Left hindlimb (tissue), 1 donor: ENCODE measurements at places on chromosomes 7 and 10.
A peak's percentile ranks its signal among the peaks of the same experiment; 100 is the strongest.

DNA sequence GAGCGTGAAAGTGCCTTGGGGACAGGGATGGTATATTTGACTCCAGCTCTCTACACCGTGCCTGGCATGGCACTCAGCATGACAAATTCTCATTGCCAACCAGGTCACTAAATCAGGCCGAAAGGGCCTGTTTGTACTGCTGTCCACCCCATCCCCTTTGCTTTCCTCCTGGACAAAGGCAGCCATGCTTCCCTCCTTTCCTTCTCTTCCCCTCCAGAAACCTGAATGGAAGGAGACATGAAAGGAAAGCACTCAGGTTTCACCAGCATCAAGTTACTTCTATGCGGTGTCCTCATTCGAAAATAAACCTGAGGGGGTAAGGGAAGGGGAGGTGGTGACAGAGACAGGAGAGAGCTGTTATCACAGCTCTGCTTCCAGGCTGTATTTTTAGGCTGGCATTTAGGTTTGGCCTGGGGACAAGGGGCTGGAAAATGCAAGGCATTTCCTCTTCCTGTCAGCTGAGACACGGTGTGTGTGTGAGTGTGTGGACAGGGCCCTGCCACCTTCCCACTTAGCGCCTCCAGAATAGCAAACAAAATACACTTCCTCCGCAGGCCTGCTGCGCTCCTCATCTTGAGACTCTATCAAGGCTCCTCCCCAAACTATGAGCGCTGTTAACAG lies 79.9 kb upstream of the COL13A1 start:
- DNase-seq: no peak

GRCh38 chr7:105958012-105958411 lies 5.1 kb upstream of the CDHR3 start:
- no peak for DNase-seq

DNA sequence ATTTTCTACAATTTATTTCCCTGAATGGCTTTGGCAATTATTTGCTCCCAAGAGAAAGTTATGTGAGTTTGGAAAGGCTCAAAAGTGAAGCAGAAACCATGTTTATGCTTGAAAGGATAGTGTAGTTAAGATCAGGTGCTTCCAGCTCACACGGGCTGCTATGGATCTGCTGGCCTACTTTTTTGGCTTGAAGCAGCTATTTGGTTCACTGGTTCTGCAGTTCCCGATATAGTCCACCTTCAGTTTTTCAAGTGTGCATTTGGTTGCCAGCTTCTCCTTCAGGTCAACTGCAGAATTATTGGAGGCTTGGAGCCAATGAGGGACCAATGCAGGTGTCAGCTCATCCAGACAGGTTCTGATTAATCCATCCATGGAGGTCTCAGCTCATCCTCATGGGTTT lies 484.3 kb upstream of the SEMA3A start:
- DNase-seq: no peak

DNA sequence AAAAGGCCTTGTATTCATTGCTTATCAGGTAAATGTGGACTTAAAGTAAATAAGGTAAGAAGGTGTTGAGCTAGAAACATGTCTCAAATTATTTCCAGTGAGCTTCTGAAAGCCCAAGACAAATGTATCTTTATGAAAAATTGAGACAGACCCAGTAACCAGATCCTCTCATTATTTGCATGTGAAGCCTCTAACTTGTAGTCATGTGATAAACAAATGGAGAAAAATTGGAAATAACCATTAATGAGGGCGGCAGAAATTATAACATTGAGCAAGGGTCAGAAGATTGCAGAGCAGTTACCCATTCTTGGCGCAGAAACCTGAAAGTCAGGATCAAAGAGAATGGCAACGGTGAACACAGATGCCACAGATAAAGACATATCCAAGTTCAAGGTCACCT lies at the start of gene TAS2R40:
TSS of gene TAS2R40 (plus strand) at position 301 of the 400 bp plus-strand sequence. CDS start at position 343, 42 bp downstream.
- no peak for DNase-seq

GRCh38 chr7:99473315-99473596 lies 566 bp downstream of the ZNF789 start:
- DNase-seq: no peak

DNA sequence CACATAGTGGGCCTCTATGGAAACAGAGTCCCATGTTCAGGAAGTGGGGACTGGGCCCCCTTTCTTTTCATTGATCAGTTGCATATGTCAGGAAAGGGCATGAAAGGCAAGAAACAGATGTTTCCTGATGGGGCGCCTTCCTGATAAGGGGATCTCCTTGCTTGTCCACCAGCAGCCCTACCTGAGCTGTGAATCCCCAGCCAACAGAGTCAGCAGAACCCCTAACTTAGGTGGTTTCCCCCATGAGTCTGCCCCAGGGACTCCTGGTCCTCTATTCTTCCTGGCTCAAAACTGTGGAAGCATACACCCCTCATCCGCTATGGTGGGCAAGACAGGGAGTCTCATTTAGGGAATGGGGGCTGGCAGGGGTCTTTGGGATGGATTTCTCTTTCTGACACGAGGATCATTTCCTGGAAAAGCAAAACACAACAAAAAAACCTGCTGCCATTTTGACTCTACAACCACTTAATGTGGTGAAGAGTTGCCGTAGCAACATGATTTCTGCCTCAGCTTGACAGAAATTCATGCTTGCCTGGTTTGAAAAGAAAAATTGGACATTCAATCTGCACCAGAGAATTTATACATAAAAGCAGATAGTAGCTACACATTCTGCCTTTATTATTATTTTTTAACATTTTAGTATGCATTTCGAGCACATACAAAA lies 119.8 kb downstream of the SPAG6 start:
- DNase-seq: no peak

DNA sequence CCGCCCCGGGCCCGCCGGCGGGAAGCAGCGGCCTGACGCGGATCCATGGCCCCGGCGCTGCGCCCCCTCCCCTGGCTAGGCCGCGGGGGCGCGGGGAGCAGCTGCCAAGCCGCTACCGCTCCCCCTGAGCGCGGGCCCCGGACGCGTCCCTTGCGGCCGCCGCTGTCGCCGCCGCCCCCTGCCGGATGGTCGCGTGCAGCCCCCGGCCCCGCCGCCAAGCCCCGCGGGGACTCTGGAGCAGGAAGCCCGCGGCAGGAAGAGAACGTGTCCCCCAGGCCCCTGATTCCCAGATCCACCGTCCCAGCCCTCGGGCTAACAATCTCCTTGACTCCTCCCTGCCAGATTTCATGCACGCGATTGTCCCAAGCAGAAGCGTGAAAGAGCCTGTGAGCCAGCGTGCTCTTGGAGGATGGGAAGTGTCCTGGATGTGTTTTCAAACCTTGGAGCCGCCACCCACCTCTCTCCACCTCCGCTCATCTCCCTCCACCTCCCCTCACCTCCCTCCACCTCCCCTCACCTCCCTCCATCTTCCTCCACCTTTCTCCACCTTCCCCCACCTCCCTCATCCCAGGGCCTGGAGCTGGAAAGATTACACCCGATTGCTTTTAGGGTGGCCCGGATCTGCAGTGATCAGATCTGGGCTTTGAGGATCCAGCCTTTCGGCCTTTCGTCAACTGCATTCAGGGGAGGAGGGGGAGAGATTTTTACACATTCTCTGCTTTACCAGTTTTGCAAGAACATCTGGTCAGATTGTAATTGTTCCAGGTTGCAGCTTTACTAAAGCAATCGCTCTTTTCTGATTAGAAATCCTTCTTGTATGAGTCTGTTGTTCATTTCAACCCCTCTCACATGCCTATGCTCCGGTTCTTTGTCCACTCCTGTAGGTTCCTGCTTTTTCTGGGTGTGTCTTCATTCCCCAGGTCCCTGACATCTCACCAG lies 570 bp upstream of the PRTFDC1 start:
- DNase-seq: peak; percentile 76

- peak; percentile 78 for DNase-seq
These were observed at the start of gene GPR85 for GRCh38 chr7:113086431-113086888. Gene GPR85, minus strand, starts transcription at chr7:113086827. Its CDS starts 2,106 bp downstream, at chr7:113084721.

- no peak for DNase-seq
These were observed 84.6 kb upstream of the FAM3C start for GRCh38 chr7:121480566-121481335.

GRCh38 chr10:75401569-75402485 lies at the start of gene ZNF503:
Gene ZNF503, minus strand, starts transcription at chr10:75401764. Its CDS starts 345 bp downstream, at chr10:75401419.
- DNase-seq: peak; percentile 99

DNA sequence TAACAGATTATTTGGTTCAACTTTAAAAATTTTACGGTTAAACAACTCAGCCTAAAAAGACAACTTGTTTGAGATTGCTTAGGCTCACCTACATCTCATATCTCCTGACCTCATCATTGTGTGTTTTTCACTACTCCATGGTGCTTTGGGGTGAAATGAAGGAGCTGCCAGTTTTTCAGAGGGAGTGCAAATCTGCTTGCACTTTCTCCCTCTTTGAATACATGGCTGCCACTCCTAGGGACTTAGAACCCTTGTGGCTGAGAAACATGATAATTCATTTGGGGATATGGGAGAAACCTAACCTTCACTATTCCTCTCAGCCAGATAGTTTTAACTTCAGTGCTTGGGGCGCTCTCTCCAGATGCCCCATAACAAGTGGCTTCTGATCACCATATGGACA lies 2.7 kb downstream of the CCSER2 start:
- no peak for DNase-seq

- DNase-seq: no peak
These were observed 85.2 kb downstream of the ANKIB1 start for GRCh38 chr7:92330835-92331438.

DNA sequence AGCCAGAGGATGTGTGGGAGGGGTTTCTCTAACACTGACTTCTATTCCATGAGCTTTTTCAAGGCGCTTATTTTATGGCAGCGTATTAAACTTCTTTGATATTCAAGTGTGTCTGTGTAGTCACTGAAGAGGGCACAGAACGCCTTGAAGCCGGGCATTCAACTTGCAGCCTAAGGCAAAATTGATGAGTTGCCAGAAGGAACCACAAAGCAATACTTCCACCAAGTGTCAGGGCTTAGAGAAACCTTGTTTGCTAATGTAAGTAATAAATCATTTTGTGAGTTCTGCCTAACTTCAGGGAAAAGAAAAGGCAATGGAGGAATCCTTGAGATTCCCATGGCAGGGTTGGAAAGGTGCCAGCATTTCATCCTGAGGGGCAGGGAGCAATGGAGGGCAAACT lies 163.8 kb downstream of the LCOR start:
- DNase-seq: no peak

DNA sequence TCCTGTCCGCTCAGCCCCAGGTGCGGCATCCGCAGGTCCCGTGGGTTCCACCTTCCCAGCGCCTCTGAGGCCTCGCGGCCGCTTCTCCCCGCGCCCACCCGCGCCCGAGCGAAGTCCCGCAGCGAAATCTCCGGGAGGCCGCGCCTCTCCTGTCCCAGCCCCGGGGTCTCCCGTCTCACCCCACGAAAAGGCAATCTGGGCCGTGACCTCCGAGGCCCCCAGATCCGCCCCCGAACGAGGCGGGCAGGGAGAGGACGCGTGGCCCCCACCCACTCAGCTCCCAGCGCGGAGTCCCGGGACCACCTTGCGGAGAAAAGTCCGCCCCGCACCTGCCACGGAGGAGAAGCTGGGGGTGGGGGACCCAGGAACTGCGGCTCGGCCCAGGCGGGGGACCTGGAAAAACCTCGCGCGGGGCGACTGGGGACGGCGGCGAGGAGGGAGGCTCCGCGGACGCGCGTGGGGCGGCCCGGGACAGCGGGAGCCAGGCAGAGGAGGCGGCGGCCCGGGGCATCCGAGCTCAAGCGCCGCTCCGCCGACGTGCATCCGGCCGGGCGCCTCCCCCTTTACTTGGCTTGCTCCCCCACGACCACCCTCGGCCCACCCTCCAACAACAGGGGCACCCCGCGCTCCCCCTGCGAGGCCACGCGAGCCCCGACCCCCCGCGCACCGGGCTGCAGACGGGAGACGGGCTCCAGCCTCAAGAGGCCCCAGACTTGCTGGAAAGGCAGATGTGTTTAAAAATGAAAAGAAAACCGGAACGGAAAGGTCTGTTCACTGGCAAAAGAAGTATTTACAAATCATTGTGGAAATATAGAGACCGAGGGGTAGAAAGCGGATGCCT lies 33.0 kb upstream of the RNF32 start:
- DNase-seq: no peak

GRCh38 chr7:99339595-99339994 lies 13.9 kb downstream of the ARPC1A start:
- DNase-seq: no peak

DNA sequence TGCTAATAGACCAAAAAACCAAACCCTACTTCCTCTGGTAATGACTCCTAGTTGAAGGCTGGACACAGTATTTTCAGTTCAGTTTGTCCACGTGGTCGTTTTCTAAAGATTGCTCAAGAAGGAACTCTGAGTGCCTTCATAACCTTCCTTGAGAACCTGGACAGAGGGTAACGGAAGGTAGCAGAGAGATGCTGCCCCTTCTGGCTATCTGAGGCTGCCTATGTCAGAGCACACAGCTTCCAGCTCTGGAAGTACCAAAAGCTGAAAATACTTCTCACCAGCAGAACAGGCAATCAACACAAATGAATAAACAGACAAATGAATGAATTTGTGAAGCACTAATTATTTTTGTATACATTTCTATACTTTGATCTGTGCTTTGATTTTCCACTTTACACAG lies 85.2 kb downstream of the AMPH start:
- no peak for DNase-seq

GRCh38 chr10:25604591-25604990 lies 329.4 kb upstream of the MYO3A start:
- DNase-seq: no peak

DNA sequence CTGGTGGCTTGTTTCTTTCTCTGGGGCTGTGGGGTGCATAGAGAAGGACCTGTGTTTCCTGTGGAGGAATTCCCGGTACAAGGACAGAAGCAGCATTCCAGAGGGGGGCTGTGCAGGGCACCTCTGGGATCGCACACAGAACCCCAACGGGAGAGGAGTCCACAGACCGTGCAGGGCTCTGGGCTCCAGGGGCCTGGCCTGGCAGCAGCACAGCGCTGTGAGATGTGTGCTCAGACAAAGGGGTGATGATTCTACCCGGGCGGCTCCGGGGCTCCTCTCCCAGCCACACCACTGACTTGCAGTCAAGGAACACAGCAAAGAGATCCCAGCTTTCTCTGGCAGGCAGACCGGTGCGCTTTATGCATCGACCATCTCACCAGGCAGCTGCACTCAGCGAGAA lies 6.9 kb upstream of the SHH start:
- DNase-seq: peak; percentile 10

GRCh38 chr7:139749545-139749944 lies 28.3 kb downstream of the HIPK2 start:
- DNase-seq: no peak

DNA sequence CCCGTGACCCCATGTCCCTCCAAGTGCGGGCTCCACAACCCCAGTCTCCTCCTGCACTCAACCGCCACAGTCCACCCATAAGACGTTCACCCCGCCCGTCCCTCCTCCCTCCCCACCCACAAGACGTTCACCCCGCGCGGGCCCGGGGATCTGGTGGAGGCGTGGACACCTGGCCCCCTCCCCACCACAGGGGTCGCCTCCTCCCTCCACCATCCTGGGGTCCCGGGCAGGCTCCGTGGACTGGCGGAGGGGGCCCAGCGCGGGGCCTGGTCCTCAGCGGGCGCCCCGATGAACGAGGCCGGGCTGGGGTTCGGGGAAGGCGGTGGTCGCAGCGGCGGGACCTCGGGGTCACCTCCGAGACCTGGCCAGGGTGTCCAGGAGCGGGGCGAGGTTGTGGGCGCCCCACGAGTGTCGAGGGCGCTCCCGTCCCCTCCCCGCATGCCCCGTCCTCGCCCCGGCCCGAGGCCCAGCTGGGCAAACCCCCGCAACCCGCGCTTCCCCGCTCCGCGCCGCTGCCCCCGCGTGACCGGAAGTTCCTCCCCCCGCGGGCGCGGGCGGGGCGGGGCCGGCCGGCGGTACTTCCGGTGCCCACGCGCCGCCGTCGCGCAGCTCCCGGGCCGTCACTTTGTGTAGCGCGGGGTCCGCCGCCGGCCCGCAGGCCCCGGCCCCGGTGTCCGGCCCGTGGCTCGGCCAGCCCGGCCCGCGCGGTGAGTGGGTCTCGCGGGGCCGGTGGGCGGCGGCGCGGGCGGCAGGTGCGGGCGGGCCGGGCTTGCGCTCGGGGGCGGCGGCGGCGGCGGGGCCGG lies at the start of gene ZNF316:
TSS of gene ZNF316 (plus strand) at position 578 of the 803 bp plus-strand sequence. CDS start 5,092 bp downstream, outside the sequence.
- DNase-seq: peak; percentile 50

GRCh38 chr10:96468845-96469244 lies 44.9 kb downstream of the TLL2 start:
- DNase-seq: no peak
